ENCODE measurements at places on chromosomes 3 and 15.

DNA sequence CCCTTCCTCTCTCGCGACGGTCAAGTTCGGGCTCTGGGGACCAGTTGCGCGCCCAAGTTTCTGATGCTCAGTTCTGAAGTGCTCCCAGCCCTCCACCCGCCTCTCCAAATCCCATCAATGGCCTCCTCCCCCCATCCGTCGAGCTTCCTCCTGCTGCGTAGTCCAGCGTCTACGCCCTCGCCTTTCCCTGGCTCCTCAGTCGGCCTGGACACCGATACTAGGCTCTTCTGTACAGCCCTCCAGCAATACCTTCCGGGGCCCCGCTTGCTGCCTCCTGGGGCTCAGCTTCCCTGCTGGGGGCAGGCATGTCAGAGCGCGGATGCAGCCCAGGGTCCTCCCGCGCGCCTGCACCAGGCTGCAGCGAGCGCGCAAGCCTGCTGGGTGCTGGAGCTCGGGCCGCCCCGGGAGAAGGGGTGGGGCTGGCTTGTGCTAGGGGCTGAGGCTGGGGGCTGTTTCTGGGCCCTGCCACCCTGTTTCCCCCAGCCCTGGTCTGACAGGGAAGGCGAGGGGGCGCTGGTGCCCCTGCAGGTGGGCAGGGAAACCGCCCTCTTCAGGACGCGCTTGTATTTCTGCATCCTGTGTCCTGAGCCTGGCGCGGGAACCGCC is 353.3 kb upstream of the SUCLG2 start:
- DNase-seq, result no peak

GRCh38 chr3:113496924-113497323 is 18.0 kb downstream of the SPICE1 start:
- DNase-seq, result no peak

- DNase-seq, result no peak
Measured at GRCh38 chr3:184568560-184568923, 7.0 kb downstream of the EPHB3 start.

GRCh38 chr15:96264351-96264798 is 66.1 kb upstream of the NR2F2 start:
- DNase-seq, result no peak

GRCh38 chr3:45009868-45010267 is 16.2 kb upstream of the CLEC3B start:
- no peak for DNase-seq

DNA sequence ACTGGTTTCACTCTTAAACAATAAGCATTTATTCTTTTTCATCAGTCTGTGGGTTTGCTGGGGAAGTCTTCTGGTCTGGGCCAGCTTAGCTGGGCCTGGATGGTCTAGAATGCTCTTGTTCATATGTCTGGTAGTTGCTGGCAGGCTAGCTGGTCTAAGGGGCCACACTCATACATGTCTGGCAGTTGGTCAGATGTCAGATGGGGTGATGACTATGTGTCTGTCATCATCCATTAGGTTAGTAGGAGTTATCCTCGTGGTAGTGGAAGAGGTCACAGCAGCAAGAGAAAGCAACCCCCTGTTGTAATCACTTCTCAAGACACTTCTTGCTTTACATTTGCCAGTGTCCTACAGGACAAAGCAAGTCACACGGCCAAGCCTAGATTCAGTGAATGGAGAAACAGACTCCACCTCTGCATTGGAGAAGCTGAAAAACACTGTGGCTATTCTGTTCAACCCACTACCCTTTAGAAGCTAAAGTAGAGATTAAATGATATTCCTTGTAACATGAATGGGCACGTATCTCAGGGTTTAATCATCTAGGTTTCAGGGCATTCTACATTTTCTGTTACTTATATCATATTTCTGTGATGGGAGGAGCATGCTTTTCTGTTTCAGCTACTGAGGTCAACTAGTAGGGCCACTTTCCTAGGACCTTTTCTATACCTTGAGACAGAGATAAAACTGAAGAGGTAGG is 5.5 kb upstream of the ARID3B start:
- DNase-seq, result no peak

DNA sequence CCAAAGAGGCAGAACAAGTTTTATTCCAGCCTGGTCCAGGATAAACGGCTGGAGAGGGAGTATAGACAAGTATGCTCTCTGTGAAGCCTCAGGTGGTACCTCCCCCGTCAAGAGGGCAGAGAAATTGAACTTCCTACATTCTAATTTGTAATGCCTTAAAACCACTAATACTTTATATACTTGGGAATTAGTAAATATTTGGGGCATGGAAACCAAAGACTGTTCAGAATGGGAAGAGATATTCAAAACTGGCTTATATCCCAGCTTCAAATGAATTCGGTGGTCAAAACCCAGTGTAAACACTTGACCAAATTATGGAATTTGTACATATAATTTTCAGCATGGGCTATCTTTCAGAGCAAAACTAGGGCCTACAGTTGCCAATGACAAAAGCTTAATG is 122.6 kb downstream of the FBN1 start:
- no peak for DNase-seq

DNA sequence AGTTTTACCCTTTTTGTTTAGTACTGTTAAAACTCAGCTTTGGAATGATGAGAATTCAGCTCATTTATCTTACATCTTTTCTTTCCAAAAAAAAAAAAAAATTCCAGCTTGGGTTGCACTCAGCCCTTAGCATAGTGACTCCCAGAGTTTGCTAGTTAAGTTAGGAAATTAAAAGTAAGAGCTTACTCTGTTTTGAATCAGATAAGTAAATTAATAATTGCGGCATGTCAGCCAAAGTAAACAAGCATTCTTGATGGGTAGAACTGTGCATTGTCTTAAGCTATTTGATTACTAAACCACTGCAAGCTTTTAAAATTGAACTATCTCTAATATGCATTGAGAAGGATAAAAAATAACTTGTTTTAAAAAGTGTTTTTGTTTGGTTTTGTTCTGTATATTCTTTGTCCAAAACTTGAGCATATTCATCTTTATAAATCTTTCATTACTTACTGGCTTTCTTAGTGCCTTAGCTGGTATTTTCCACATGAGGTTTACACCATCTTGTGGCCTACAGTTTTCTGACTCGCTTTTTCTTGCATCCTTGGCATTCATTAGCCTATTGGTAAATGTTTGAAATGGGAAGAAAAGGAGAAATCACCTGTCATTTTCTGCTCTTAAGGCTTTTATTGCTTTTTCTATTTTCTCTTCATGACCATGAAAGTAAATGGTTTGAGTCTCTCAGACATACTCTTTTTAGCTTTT is 107.6 kb downstream of the FILIP1L start:
- no peak for DNase-seq

DNA sequence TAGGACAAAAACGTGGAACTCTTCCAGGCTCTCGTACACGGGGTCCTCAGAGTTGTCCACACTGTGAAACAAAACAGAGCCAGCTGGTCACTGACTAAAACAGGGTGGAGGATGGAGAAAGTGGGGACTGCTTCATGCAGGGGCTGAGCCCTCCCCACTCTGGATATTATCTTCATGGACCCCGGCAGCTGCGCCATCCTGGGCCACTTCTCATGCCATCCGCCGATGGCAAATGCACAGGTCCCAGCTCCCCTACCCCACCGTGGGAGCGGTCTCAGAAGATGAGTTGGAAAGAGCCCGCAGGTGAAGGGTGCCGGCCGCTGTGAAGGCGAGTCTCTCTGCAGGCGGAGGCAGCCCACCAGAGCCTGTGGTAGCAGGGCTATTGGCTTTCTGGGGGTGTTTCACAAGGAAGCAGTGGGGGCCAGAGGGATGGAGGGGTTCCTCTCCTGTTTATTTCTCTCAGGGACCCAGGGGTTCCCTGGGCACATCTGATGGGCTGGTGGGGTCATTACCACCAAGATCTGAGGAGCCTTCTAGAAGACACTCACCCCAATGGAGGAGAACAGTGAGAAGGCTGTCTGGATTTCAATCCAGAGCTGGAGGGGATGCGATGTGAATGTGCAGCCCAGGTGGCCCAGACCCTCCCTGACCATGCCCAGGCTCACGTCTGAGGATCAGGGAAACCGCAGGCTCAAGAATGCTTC is 177.3 kb downstream of the KLF13 start:
- no peak for DNase-seq

GRCh38 chr15:43029476-43029875 is 76.4 kb downstream of the UBR1 start:
- no peak for DNase-seq

All from activated CD8-positive, alpha-beta memory T cell treated with anti-CD3 and anti-CD28 coated beads for 1 hour (primary cell).